Endothelial cell of umbilical vein (primary cell): ENCODE measurements at places on chromosomes 1 and 21. TPM values are rescaled to one million over a fixed set of nuclear protein-coding genes. Genes with fewer than 3 reads are reported as not detected.
A peak's percentile ranks its signal among the peaks of the same experiment; 100 is the strongest.

DNA sequence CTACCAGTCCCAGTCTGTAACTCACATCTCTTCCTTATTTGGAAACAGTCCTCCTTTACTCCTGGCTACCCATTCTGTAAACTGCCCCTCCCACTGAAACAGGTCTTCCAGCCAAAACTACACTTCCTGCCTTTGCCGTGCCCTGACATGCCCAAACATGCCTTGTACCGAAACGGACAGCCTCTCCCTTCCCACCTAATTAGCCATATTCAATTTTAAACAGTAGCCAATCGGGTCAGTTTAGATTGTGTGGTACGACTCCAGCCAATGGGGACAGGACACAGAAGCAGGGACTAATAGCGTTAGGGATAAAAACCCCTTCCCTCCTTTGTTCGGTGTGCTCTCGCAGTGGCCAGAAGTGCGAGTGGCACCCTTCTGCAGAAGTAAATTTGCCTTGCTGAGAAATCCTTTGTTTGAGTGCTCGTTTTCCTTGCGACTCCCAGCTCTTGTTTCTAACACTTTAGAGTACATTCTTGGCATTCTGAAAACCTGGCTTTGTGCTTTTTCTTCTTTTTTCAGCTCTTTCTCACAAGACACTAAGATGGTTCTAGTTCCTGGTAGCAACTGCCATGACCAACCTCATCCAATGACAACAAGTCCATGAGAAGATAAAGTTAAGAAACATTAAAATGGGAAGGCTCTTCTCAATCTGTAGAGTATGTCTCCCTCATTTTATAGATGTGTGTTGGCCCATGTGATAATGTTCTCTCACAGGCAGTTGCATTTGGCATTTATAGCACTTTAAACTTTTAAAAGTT is 325.1 kb upstream of the GREM2 start:
- H3K4me1 ChIP-seq = no peaks in the 10 kb centered on the region
- no peak overlapping the region for H3K27ac ChIP-seq
- no peak overlapping the region for H3K4me3 ChIP-seq
- H3K27me3 ChIP-seq = no peaks in the 10 kb centered on the region

DNA sequence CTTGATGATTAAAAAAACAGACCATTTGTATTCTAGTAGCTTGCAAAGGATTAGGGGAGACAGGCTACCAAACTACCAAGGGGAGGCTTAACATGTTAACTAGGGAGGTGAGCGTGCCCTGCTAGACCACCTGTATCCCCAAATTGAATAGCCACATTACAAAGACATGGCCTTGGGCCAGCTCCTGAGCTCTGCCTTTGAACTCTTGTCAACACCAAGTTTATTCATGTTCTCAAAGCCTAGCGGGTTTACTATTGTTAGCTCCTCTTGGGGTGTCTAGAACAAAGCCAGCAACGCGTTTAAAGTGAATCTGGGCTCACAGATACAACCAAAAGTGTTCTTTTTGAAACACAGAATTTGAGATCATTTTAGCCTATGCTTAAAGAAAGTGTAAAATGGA is 36.3 kb downstream of the SMYD2 start:
- no peak for DNase-seq
- no peak overlapping the region for H3K27ac ChIP-seq
- no peak overlapping the region for H3K4me3 ChIP-seq
- H3K27me3 ChIP-seq = no peaks in the 10 kb centered on the region
- no peaks in the 10 kb centered on the region for H3K4me1 ChIP-seq
- H3K36me3 ChIP-seq = no peaks in the 10 kb centered on the region

- DNase-seq = no peak
- no peaks in the 10 kb centered on the region for H3K36me3 ChIP-seq
- H3K27me3 ChIP-seq = no peaks in the 10 kb centered on the region
- H3K4me1 ChIP-seq = peaks cover 25% of the 10 kb centered on the region
- H3K27ac ChIP-seq = no peak overlapping the region
Observed at GRCh38 chr1:192969091-192969490, 90.1 kb downstream of the UCHL5 start.

- H3K27me3 ChIP-seq = no peaks in the 10 kb centered on the region
- no peaks in the 10 kb centered on the region for H3K36me3 ChIP-seq
- no peak for DNase-seq
- peak overlapping the region; percentile 25 for H3K4me3 ChIP-seq
- H3K4me1 ChIP-seq = peaks cover 28% of the 10 kb centered on the region
- H3K27ac ChIP-seq = peak overlapping the region; percentile 60
Observed at GRCh38 chr21:31732597-31733550, 956 bp upstream of the SCAF4 start.

- H3K36me3 ChIP-seq = peaks cover 2% of the 10 kb centered on the region
- H3K27me3 ChIP-seq = no peaks in the 10 kb centered on the region
- no peak for DNase-seq
- peaks cover 5% of the 10 kb centered on the region for H3K4me1 ChIP-seq
- no peak overlapping the region for H3K4me3 ChIP-seq
- no peak overlapping the region for H3K27ac ChIP-seq
Observed at GRCh38 chr1:180486092-180486491, 16.3 kb downstream of the ACBD6 start.

DNA sequence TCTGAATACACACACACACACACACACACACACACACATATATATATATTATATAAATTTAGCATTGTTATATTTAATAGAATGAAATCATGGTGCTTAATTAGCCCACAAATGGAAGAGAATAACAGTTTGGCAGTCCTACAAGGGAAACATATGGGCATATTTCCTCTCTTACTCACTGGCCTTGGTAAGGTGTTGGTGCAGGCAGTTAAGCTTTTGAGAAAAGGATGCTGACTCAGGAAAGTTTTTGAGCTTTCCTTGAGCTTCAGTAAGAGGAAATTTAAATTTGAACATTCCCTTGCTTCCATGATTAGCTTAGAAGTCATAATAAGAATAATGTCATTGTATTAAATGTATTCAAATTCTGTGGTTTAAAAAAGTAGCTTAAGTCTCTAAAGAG is 37.0 kb upstream of the B3GALT5 start:
- H3K27ac ChIP-seq = no peak overlapping the region
- no peaks in the 10 kb centered on the region for H3K36me3 ChIP-seq
- H3K4me1 ChIP-seq = no peaks in the 10 kb centered on the region
- H3K4me3 ChIP-seq = no peak overlapping the region
- peak; percentile 3 for DNase-seq
- H3K27me3 ChIP-seq = no peaks in the 10 kb centered on the region

- peak; percentile 91 for DNase-seq
- H3K27ac ChIP-seq = peak overlapping the region; percentile 59
- no peak overlapping the region for H3K4me3 ChIP-seq
- H3K27me3 ChIP-seq = no peaks in the 10 kb centered on the region
- H3K4me1 ChIP-seq = peaks cover 16% of the 10 kb centered on the region
Observed at GRCh38 chr1:78038491-78038939, 7.3 kb upstream of the GIPC2 start.

- peak; percentile 75 for DNase-seq
- H3K36me3 ChIP-seq = peaks cover 3% of the 10 kb centered on the region
Observed at GRCh38 chr1:29033829-29034466, 89.8 kb downstream of the TMEM200B start.

DNA sequence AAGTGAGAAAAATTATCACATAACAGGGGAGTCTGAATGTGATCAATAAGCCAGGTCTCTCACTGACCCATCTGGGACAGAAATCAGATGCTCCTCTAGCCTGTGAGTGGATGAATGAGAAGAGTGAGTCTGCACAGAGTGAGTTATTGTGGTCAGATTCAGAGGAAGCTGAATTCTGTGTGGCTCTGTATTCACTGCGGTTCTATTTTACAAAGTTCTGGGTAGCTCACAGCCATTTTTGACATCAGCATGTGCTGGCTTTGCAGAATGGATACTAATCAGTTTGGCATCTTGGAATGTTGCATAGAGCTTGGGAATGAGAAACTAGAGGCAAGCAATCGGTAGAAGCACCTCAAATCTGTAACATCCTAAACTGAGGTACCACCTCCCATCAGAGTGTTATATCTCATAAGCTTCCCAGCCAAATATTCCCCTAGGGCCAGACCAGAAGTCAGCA is 3.8 kb downstream of the COLGALT2 start:
- peaks cover 44% of the 10 kb centered on the region for H3K27me3 ChIP-seq
- DNase-seq = no peak
- peaks cover 7% of the 10 kb centered on the region for H3K4me1 ChIP-seq
- H3K4me3 ChIP-seq = no peak overlapping the region
- no peak overlapping the region for H3K27ac ChIP-seq

- no peak overlapping the region for H3K27ac ChIP-seq
- no peak for DNase-seq
- no peaks in the 10 kb centered on the region for H3K36me3 ChIP-seq
- H3K27me3 ChIP-seq = no peaks in the 10 kb centered on the region
- no peak overlapping the region for H3K4me3 ChIP-seq
Observed at GRCh38 chr1:245454051-245454450, 299.3 kb downstream of the KIF26B start.

- H3K4me1 ChIP-seq = peaks cover 7% of the 10 kb centered on the region
- H3K36me3 ChIP-seq = no peaks in the 10 kb centered on the region
- no peak overlapping the region for H3K27ac ChIP-seq
- no peak overlapping the region for H3K4me3 ChIP-seq
Observed at GRCh38 chr1:45815667-45816458, 12.5 kb downstream of the MAST2 start.

- H3K36me3 ChIP-seq = no peaks in the 10 kb centered on the region
- DNase-seq = no peak
- peaks cover 2% of the 10 kb centered on the region for H3K4me1 ChIP-seq
- no peak overlapping the region for H3K27ac ChIP-seq
- H3K27me3 ChIP-seq = peaks cover 10% of the 10 kb centered on the region
Observed at GRCh38 chr1:116139592-116140134, 28.5 kb downstream of the MAB21L3 start.

GRCh38 chr1:24888971-24889676 is 41.0 kb downstream of the RUNX3 start:
- no peaks in the 10 kb centered on the region for H3K36me3 ChIP-seq
- no peak for DNase-seq
- no peak overlapping the region for H3K27ac ChIP-seq
- no peak overlapping the region for H3K4me3 ChIP-seq
- H3K27me3 ChIP-seq = peaks cover 4% of the 10 kb centered on the region

DNA sequence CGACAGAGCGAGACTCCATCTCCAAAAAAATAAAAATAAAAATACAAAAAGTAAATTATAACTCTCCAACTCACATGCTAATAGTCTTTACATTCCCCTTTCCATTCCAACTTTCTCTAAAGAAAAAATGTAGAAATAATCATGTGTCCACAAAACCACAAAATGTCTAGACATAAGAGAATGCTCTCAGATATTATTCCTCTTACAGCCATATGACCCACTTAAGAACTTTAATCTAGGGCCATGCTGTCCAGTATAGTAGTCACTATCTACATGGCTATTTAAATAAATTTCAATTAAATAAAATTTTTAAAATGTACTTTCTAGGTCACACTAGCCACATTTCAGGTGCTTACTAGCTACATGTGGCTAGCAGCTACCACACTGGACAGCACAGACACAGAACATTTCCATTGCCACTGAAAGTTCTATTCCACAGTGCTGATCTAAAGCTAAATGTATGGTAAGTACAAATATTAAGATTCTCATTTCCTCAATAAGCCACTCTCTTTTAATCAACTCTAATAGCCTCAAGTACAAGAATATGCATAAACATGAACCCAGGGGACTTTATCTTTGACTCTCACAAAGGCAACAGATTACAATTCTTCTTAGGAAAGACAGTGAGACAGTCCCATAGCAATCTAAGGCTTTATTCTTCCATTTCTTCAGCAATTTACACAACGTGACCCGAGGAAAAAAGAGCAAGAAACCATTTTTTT is 138.6 kb downstream of the RERE start:
- peaks cover 14% of the 10 kb centered on the region for H3K4me1 ChIP-seq
- no peak overlapping the region for H3K27ac ChIP-seq
- DNase-seq = no peak
- H3K27me3 ChIP-seq = no peaks in the 10 kb centered on the region

GRCh38 chr1:158077411-158078256 is 84.2 kb downstream of the KIRREL1 start:
- H3K27ac ChIP-seq = no peak overlapping the region
- peaks cover 35% of the 10 kb centered on the region for H3K36me3 ChIP-seq
- no peaks in the 10 kb centered on the region for H3K27me3 ChIP-seq

- peaks cover 43% of the 10 kb centered on the region for H3K36me3 ChIP-seq
- H3K27me3 ChIP-seq = no peaks in the 10 kb centered on the region
- H3K4me1 ChIP-seq = no peaks in the 10 kb centered on the region
- H3K4me3 ChIP-seq = no peak overlapping the region
- DNase-seq = no peak
Observed at GRCh38 chr1:43668956-43669355, 19.0 kb downstream of the KDM4A start.

DNA sequence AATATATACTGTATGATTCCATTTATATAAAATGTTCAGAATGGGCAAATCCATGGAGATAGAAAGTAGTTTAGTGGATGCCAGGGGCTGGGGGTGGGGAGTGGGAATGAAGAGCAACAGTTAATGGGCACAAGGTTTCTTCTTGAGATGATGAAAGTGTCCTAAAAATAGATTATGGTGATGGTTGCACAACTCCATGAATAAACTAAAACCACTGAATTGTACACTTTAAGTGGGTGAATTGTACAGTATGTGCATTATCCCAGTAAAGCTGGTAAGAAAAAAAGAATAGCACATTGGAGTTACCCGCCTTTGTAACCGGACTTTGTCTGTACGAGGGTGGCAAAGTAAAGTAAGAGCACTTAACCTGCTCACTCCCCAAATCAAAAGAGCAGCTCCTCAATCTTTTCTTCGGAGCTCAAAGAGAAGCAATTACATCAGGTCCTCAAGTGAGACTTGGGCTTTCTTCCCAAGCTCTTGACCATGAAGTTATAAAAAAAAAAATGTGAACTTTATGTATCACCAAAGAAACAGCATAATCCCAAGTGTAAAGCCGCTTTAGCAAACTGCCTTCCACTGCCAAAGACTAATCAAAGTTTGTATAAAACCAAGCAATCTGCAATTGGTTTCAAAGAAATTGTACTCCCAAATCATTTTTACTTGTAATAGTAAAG is 32.1 kb downstream of the ALDH9A1 start:
- H3K4me1 ChIP-seq = no peaks in the 10 kb centered on the region
- H3K27me3 ChIP-seq = no peaks in the 10 kb centered on the region
- H3K36me3 ChIP-seq = peaks cover 18% of the 10 kb centered on the region
- DNase-seq = no peak

GRCh38 chr1:156497743-156498431 is 2.7 kb downstream of the MEF2D start:
- H3K36me3 ChIP-seq = peaks cover 7% of the 10 kb centered on the region
- no peak for DNase-seq
- no peaks in the 10 kb centered on the region for H3K27me3 ChIP-seq
- H3K4me1 ChIP-seq = peaks cover 44% of the 10 kb centered on the region

CYP4A22 gene
- not detected in 2 replicates for total RNA-seq

LINGO4 gene
- not detected in 2 replicates for total RNA-seq

SPATA21 gene
- not detected in 2 replicates for total RNA-seq

S100A14 gene
- total RNA-seq = 0.35 TPM in 1 of 2 replicates, not detected in the other

ARHGEF16 gene
- 0.51 and 1.3 TPM in 2 replicates for total RNA-seq

TMCO2 gene
- total RNA-seq = not detected in 2 replicates

SASS6 gene
- 6.5 and 7.3 TPM in 2 replicates for total RNA-seq

HORMAD1 gene
- total RNA-seq = not detected in 2 replicates

BRDT gene
- not detected in 2 replicates for total RNA-seq

OR2T11 gene
- total RNA-seq = not detected in 2 replicates
